ENCODE measurements at places on chromosomes 13 and 19. TPM values are rescaled to one million over a fixed set of nuclear protein-coding genes. Genes with fewer than 3 reads are reported as not detected.

The PRR19 gene
- polyA plus RNA-seq, result 1.6 TPM

The ZNF226 gene
- 30.0 TPM for polyA plus RNA-seq

The FBXO27 gene
- 7.0 TPM for polyA plus RNA-seq

The SOX1 gene
- polyA plus RNA-seq, result not detected

The DHDH gene
- polyA plus RNA-seq, result 5.9 TPM

The ZNF813 gene
- polyA plus RNA-seq, result 8.5 TPM

The ZNF98 gene
- polyA plus RNA-seq, result 3.1 TPM

The CD209 gene
- polyA plus RNA-seq, result 1.3 TPM

The MBD3L2B gene
- polyA plus RNA-seq, result not detected

All from right renal cortex interstitium (tissue), 3 donors.